PC-3 (cell line): ENCODE measurements at places on chromosomes 7 and 10.

DNA sequence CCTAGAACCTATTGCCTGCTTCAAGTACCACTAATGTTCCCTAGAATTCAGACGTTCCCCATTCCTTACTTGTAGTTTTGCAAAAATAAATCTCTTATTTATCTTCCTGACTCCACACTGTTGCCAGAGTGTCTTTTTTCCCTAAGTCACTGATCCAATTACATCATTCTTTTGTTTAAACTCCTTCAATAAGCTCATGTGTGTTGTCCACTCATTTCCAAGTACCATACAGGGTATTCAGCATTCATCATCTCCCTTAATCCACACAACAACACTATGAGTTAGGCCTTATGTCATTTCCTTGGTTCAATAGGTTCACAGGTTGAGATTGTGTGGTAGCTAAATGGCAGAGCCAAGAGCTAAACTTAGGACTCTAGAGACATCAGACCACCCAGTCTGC lies 119.9 kb upstream of the RHOBTB1 start:
- DNase-seq: peak; percentile 23

DNA sequence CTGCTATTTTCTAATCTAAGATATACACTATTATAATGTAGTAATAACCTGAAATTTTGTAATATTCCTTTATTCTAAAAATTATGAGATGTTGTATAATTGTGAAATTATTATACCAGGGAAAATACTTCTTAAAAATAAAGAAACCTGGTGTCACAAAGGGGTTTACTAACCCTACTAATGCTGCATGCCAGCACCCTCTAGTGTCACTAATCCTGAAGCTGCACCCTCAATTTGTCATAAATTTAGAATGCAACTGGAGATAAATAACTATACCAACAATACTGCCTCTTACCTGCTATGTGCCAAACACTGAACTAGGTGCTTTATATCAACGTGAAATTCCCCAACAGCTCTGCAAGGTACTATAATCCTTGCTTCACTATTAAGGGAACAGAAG lies 30.8 kb downstream of the TM9SF3 start:
- DNase-seq: peak; percentile 28

- DNase-seq: no peak
These were observed 272.7 kb upstream of the VWC2 start for GRCh38 chr7:49500741-49501140.

- DNase-seq: no peak
These were observed 1.6 kb upstream of the RAMP3 start for GRCh38 chr7:45155941-45156340.

GRCh38 chr10:120022357-120022756 lies 129.8 kb downstream of the SEC23IP start:
- no peak for DNase-seq

DNA sequence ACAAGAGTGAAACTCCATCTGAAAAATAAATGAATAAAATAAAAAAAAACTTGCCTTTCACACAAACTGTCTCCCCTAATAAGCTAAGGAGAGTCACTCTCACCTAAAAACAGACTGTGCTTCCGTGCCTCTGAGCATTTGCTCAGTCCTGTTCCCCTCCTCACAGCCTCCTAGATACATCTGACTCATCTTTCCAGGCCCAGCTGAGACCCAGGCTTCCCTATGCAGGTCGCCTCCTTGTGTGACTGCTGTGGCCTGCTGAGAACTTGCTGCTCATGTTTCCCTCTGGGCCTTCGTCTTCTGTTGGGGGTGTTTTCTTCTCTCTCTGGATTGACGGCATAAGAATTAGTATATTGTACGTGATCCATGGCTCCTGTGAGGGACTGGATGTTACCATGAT lies 777.7 kb downstream of the LRMDA start:
- DNase-seq: peak; percentile 44

DNA sequence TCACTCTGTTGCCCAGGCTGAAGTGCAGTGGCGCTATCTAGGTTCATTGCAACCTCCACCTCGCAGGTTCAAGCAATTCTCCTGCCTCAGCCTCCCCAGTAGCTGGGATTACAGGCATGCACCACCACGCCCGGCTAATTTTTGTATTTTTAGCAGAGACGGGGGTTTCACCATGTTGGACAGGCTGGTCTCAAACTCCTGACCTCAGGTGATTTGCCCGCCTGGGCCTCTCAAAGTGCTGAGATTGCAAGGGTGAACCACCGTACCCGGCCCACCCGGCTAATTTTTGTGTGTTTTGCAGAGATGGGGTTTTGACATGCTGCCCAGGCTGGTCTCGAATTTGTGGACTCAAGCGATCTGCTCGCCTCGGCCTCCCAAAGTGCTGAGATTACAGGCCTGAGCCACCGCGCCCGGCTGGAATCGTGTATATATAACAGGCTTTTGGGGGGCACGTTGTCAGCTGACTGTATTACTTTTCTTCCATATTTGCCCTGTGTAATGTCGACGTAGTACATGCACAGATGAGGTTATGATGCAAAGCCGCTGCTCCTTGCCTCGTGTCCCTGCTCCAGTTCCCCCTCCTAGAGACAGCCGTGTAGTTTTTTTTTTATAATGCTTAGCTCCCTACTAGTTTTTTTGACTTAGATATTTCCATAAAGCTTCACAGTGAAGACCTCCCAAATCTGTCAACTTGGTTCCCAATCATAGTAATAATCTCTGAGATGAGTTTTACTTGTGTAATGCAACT lies 883 bp upstream of the TRA2A start:
- no peak for DNase-seq
